ACHN (cell line): ENCODE measurements at places on chromosomes 16 and 17.

- DNase-seq = no peak
These were observed 103.8 kb downstream of the TRIM37 start for GRCh38 chr17:59002848-59003247.

- no peak for DNase-seq
These were observed 344.3 kb downstream of the WWOX start for GRCh38 chr16:78443542-78444364.

DNA sequence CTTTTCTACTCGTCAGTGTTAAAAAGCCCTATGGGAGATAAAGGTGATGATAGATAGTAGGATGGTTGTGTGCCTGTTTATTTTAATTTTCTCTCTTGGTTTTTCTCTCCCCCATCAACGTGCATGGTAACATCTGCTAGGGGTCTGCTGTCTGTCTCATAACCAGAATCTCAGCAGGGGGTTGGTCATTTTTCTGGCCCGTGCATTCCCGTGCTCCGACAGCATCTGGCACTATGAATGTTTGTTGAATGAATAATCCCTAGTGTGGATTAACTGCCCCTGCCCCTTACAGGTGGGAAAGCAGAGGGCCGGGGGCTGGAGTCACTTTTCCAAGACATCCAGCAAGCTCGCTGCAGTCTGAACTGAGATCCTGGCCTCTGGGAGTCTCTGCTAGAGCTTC is 6.3 kb downstream of the CA5A start:
- no peak for DNase-seq

GRCh38 chr16:73231944-73232554 is 184.1 kb upstream of the ZFHX3 start:
- no peak for DNase-seq

DNA sequence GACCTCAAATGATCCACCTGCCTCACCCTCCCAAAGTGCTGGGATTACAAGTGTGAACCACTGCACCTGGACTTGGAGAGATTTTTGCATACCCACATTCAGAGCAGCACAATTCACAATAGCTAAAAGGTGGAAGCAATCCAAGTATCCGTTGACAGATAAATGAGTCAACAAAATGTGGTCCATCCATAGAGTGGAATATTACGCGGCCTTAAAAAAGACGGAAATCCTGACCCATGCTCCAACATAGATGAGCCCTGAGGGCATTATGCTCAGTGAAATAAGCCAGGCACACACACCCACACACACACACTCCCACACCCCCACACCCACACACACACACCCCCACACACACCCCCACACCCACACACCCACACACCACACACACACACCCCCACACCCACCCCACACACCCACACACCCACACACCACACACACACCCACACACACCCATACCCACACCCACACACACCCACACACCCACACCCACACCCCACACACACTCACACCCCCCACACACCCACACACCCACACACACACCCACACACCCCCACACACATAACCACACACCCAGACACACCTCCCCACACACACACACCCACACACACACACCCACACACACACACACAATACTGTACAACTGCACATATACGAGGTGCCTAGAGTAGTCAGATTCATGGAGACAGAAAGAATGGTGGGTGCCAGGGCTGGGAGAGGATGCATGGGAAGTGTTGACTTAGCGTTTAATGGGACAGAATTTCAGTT is 124.7 kb downstream of the FOXL1 start:
- no peak for DNase-seq

GRCh38 chr17:41722231-41722630 is 10.1 kb downstream of the GAST start:
- DNase-seq = no peak

DNA sequence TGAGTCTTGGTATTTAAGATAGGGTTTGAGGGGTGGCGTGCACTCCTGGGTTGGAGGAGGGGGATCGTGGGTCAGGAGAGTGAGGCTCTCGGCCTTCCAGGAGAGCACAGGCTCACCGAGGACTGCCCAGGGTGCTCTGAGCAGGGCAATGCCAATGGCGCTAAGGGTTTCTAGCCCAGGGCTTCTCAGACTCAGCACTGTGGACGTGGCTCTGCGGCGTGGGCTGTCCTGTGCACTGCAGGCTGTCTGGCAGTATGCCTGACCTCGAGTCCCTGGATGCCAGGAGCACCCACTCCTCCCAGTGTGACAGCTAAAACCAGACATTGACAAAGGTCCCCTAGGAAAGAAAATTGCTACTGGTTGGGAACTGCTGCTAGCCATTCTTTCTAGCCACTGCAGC is 37.2 kb upstream of the ENDOV start:
- no peak for DNase-seq

DNA sequence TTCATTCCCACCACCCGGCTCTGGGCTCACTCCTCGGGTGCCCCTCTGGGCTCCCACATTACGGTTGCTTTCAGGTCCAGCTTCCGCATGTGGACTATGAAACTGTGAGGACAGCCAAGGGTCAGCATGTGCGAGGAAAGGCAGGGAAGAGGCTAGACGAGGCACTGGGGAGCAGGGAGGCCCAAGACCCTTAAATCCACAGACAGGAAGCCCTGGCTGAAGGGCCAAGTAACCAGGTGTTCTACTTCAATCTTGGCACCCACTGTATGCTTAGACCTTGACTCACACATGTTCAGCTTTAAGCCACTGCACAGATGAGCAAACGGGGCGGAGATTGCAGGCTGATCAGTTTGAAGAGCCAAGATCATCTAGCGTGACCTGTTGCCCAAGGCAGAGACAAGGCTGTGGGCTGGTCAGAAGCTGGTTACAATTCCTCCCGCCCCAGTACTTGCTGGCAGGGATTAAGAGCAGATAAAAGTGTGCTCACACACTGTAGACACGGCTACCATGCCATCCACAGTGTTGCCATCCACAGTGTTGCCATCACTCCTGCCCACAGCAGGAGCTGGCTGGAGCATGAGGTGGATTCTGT is at the start of gene CES4A:
Gene CES4A, plus strand, starts transcription at position 393 of the 592 bp plus-strand sequence. Its CDS starts 184 bp downstream, at position 577.
- peak; percentile 94 for DNase-seq

- DNase-seq = no peak
These were observed at the start of gene BCL6B for GRCh38 chr17:7022781-7023571. Gene BCL6B, plus strand, starts transcription at chr17:7023050. Its CDS starts 622 bp downstream, at chr17:7023672.

- DNase-seq = peak; percentile 75
These were observed 43.3 kb downstream of the PGS1 start for GRCh38 chr17:78421534-78422266.

DNA sequence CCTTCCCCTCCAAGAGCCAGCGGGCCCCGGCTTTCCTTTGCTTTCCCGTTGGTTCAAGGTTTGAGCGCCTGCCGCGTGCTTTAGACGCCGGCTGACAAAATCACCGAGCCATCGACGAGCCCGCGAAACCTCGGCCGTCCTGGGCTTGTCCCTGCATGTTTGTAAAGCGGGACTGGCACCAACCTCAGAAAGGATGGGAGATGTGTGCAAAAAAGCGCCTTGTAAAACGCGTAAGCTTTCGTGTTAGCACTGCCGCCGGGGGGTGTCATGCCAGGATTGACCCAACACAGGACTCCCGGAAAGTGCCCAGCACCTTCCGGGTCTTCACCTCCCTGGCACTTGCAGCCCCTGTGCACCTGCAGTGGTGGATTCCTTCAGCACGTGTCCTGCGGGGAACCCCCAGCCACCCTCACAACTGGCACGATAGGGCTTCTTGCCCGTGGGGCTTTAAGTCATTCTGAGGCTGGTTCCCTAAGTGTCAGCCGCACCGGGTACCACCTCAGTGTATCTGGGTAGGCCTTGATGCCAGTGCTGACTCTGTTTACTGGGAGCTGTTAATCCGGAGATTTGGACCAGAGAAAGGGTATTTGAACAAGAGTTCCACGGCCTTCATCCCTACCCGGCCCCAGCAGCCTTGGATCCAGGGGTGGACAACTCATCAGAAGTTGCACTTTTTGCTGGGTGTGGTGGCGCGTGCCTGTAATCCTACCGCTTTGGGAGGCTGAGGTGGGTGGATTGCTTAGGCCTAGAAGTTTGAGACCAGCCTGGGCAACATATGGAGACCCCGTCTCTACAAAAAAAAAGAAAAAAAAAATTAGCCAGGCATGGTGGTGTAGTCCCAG is 817 bp downstream of the NDUFAF8 start:
- peak; percentile 41 for DNase-seq

GRCh38 chr16:146646-147045 is 5.8 kb upstream of the HBZ start:
- DNase-seq = no peak

GRCh38 chr16:56257666-56258342 is 66.5 kb downstream of the GNAO1 start:
- DNase-seq = no peak

DNA sequence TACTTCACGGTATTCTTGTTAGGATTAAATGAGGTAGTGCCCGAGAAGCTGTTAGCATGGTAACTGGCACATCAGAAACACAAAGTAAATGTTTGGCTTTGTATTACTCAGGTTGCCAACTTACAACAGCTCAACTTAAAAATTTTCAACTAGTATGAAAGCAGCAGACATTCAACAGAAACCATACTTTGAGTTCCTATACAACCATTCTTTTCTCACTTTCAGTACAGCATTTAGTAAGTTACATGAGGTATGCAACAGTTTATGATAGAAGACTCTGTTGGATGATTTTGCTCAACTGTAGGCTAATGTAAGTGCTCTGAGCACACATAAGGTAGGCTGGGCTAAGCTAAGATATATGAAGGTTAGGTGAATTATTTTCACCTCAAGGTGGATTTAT is 7.7 kb downstream of the CENPN start:
- no peak for DNase-seq

DNA sequence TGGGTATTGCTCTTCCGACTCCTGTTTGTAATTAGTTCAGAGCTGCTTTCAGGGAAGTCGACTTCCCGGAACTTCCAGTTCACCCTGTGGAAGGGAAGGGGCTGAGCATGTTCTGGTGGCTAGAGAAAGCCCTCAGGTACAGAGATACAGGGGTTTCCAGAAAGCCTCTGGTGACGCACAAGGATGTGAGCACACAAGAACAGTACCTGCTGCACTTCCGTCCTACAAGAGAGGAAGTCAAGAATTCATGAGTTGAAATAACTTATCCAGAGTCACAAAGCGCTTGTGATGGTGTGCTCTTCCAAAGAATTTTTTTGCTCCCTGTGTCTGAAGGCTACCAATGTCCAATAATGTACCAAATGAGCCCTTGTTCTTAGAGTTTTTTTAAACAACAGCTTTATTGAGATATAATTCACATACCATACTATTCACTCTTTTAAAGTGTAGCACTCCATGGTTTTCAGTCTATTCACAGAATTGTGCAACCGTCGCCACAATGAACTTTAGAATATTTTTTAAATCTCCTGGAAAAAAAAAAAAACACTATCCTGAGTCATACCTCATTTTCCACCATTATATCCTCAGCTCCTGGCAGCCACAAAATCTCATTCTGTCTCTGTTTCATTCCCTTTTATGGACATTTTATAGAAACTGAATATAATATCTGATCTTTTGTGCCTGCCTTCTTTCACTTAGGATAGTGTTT is 327.6 kb downstream of the CDH13 start:
- DNase-seq = no peak

- DNase-seq = no peak
These were observed 6.5 kb downstream of the ITGAX start for GRCh38 chr16:31361201-31362110.

- no peak for DNase-seq
These were observed 54.7 kb upstream of the CIBAR2 start for GRCh38 chr16:85166699-85167588.

DNA sequence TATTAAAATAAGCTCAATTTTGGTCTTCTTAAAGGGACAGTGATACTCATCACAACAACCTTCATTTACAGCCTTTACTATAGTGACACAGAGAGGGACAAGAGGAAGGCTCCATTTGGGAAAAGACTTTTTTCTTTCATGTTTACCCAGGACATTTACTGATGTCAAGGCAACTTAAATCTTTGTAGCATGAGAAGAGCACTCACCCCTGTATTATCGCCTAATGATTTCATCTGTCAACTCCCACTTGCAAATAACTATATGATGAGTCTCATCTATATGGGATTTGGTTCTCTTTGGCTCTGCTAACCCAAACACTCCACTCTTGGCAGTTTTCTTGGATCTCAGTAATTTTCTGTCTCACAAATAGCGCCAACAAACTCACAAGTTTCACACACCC is 24.1 kb downstream of the BLMH start:
- DNase-seq = no peak

DNA sequence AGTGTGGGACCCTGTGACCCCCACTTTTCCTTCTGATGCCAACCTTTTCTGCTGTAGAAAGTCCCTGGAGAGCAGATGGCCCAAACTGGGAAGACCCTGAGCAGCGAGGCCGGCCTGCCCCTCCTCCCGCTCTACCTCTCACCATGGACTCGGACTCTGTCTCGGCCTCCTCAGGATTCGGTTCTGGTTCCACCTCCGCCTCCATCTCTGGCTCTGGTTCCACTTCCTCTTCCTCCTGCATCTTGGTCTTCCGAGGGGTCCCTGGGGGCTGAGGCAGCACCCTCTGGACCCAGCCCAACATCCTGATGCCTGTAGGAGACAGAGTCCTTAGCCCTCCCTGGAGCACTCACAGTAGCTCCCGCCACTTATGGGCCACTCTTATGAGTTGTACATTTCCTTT is 3.9 kb downstream of the CNGB1 start:
- DNase-seq = no peak

DNA sequence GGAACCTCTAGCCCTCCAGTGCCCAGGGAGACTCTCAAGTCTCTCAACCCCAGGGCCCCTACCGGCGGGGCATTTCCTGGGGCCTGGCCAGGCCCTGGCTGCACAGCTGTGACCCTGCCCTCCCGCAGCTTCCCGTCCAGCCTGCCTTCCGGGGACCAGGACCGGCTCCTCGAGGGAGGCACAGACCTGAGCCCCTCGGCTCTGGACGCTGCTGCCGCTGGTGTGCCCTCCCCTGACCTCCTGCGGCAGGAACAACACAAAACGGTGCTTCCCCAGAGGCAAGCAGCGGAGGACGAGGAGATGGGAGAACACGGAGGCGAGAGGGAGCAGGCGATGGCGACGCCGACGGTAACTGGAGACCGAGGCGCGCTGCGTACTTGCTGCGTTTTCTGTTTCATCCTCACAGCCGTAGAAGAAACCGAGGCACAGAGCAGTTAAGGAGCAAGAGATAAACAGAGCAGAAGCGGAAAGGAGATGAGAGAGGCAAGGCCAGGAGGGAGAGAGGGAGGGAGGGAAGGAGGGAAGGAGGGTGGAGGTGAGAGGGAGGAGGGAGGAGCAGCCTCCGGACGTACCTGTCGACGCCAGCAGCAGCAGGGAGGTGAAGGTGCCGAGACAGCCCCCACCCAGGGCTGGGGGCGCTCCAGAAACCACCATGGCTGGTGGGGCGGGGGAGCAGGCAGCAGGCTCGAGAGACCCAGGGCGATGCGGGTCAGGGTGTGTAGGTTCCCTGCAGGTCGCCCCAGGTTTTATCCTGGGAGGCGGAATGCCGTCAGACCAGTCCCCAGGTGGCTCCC is at the start of gene PRSS22:
Gene PRSS22, minus strand, starts transcription at position 720 of the 794 bp plus-strand sequence. Its CDS starts 66 bp downstream, at position 654.
- DNase-seq = no peak

- no peak for DNase-seq
These were observed 786.6 kb upstream of the SOX9 start for GRCh38 chr17:71334048-71334751.

DNA sequence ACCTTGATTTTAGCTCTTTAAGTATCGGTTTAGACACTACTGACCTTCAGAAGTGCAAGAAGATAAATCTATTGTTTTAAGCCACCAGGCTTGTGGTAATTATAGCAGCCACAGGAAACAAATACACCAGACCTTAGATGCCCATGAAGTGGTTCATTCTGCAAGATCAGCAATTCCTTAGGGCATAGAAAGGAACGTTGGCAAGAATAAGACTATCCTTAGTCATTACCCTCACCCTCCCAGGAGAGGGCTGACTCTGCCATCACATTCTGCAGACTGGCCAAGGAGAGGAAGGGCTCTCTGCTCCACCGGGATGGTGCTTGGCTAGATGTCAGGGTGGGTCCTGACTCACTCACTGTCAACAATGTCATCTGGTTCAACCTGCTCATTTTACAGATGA is 14.1 kb upstream of the NDEL1 start:
- DNase-seq = no peak
